ENCODE measurements at places on chromosomes 16 and 17.

DNA sequence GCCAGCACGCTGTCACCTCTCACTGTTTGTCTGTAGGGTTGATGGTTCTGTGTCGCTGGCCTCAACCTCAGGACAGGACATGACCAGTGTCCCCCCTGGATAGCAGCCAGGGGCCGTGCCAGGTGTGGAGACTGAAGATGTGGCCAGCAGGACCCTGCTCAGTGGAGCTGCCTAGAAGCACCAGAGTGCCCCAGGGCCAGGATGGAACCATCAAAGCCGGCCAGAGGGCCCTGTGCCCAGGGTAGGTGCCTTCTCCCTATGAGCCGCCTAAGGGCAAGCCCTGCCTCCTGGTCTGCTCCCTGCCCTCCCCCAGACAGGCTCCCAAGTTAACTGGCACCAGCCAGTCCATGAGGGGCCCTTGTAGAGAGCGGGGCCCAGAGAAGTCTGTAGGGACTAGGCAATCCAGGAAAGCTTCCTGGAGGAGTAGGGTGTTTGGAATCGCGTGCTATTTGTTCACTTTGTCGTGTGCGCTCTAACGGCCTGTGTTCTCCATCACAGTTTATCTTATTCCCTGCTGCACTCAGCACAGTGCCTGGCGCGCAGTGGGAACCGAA is 546 bp upstream of the NDUFB10 start:
- DNase-seq: no peak

GRCh38 chr17:42608305-42609181 is 631 bp downstream of the RETREG3 start:
- DNase-seq: no peak

DNA sequence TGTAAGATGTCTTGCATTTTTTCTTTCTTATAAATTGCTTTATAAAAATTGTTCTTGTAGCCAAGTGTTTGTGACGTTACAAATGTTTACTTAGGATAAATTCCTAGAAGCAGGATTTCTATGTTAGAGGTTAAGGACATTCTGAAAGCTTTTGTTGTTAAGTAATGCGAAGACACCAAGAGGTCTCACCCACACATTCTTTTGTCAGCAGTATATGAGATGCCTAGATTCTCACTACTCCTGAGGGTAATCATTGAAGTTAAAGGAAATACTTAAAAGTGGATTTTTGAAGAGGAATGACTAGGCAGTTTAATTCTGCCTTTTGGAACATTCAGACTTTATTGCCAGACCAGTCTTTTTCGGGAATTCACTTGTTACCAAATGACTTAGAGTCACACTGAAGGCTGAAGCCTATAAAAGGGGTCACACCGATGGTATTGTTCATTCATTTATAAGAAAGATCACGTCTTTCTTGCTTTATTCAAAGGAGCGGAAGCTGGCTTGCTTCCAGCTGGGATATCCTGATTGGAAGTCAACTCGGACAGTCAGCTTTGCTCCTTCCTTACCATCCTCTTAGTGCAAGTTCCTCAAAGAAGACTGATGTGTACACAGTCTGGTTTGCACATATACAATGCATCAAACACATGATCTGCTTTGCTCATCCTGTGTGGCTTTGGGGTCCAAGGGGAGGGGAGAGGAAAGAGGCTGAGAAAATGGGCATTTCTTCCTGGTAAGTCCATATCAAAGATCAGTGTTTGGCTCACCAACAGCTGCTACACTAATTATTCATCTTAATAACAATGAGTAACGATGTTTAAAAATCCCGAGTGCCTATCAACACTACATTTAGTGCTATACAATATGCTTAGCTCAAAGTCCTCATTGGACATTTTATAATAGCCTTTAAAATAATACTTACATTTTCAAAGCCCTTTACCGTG is 160.0 kb downstream of the MAP2K6 start:
- no peak for DNase-seq

DNA sequence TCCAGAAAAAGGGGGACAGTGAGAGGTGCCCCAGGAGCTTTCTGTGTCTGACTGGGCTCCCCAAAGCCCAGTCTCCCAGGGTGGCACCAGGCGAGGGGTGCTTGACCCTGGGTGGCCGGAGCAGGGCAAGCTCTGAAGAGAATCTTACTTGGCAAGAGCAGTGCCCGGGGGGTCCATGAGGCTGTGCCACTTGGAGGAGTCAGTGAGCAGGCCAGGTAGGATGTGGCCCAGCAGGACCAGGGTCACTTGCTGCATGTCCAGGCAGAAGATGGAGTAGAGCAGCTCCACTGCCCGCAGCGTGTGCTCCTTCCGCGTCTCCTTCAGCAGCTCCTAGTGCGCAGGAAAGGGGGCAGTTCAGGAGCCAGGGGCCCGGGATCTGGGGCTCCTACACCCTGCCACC is 7.3 kb downstream of the CSF3 start:
- DNase-seq: no peak

DNA sequence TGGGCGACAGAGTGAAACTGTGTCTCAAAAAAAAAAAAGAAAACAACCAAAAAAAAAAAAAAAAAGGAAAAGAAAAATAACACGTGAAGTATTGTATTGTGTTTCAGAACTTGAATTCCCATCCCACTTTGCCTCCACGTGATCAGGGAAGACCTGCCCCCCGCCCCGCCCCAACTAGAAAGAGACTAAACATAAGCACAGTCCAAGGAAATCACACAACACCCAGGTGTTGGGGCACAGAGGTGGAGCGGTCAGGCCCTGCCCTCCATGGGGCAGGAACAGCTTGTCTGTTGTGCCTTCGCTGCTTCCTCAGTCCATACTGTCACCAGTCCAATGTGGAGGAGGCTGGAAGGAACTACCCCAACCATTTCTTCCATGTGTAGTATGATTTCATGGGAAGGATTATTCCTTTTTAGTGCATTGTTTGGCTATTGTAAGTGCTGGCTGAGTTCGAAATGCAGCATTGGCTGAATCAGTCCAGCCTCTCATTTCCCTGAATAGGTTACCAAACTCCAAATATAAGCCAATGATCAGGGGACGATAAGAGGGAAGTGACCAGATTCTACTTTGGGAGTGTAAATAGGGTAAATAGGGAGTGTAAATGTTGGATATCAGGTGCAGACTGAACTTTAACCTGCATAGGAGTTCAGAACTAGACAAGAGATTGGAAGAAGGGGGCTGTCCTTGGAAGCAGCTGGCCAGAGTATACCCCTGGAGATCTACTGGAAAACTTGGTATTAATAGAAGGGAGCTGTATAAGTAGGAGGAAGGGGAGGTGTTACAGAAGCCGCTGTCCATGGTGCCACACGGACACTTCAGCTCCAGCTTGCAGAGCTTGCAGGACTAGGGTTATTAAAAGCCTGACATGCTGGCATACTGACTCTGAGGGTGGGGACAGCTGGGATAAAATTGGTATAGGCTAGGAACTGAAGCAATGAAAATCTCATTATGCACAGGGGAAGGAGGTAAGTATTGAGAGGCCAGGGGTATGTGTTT is 50.7 kb downstream of the TANGO6 start:
- DNase-seq: no peak

DNA sequence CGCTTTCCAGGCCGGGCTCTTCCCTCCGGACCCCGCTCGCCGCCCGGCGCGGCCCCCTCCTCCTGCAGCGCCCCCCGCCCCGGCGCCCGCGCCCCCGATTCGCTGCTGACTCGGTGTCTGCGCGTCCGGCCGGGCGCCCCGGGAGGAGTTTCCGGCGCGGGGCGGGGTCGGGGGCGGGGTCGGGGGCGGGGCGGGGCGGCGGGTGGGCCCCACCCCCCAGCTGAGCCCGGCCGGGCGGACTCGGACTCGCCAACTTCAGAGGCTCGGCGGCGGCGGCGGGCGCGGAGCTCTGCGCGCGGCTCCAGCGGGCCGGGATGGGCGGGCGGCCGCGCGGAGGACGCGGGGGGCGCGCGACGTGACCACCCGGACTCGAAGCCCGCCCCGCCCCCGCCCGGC is at the start of gene METRNL:
TSS of gene METRNL (plus strand) at position 258 of the 396 bp plus-strand sequence. CDS start 207 bp downstream, outside the sequence.
- no peak for DNase-seq

DNA sequence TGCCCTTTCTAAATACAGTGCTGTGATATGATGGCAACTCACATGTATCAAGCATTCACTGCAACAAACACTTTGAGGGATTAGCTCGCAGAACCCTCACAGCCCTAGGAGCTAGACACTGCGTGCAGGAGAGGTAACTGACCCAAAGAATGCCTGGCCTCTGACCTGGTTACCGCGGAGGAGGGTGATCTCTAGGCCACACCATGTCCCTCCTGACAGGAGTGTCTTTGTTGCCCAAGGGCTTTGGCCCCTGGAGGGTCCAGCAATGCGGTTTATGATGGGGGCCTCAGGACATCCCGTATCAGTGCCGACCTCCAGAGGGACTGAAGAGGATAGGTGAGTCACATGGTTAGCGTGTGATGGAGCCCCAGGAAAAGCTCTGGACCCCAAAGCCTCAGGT is 130.6 kb downstream of the MGAT5B start:
- no peak for DNase-seq

- DNase-seq: no peak
Observed at GRCh38 chr16:86384263-86384649, 126.1 kb upstream of the FOXF1 start.

DNA sequence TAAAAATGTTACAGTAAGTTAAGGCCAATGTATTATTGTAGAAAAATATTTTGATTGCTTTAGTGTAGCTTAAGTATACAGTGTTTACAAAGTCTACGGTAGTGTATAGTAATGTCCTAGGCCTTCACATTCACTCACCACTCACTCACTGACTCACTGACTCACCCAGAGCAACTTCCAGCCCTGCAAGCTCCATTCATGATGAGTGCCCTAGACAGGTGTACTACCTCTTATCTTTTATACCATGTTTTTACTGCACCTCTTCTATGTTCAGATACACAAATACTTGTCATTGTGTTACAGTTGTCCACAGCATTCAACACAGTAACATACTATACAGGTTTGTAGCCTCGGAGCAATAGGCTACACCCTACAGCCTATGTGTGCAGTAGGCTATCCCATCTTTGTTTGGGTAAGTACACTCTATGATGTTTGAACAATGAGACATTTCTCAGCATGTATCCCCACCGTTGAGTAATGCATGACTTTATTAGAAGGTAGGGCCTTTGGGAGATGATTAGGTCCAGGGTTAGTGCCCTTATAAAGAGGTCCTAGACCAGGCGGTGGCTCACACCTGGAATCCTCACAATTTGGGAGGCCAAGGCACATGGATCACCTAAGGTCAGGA is 117.8 kb downstream of the SLC39A11 start:
- no peak for DNase-seq

DNA sequence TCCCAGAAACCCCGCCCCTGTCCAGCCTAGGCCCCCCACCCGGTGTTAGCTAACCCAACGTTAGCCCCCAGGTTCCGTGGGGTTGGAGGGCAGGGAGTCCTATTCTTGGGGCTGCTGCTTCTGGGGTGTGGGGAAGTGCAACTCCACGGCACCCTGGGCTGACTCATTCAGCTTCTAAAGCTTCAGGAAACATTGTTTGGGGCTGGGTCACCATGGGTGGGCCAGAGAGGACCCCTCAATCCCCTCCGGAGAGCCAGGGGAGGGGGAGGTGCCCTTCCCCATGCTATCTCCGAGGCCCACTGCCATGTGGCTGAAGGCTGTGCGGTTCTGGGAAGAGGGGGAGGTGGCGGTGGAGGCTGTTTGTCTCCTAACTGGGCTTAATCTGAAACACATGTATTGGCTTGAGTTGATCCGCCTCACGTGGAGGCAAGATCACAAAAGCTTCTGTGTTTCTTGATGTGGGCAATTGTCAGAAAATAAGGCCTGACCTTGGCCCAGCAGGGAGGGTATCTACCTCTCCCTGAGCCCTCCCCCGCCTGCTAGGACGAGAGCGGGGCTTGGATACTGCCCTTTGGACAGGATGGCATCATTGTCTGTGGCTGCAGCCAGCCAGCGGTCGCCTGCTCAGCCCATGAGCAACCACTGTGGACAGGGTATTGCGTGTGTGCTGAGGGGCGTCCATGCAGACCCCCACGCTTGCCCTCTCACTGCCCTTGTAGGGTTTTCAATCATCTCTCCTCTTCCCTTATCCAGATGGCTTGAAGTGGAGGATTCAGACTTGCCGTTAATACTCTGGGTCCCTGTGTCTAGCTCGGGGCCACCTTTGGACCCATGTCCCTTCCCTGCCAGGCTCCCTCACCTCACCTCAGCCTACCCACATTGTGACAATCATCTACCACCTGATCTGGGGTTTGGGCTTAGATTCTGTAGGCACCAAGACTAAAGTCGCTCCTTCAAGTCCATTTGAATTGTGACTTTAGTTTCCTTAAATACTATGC is 1.3 kb downstream of the SERPINF1 start:
- no peak for DNase-seq

GRCh38 chr16:50040018-50040417 is 15.0 kb downstream of the CNEP1R1 start:
- no peak for DNase-seq

DNA sequence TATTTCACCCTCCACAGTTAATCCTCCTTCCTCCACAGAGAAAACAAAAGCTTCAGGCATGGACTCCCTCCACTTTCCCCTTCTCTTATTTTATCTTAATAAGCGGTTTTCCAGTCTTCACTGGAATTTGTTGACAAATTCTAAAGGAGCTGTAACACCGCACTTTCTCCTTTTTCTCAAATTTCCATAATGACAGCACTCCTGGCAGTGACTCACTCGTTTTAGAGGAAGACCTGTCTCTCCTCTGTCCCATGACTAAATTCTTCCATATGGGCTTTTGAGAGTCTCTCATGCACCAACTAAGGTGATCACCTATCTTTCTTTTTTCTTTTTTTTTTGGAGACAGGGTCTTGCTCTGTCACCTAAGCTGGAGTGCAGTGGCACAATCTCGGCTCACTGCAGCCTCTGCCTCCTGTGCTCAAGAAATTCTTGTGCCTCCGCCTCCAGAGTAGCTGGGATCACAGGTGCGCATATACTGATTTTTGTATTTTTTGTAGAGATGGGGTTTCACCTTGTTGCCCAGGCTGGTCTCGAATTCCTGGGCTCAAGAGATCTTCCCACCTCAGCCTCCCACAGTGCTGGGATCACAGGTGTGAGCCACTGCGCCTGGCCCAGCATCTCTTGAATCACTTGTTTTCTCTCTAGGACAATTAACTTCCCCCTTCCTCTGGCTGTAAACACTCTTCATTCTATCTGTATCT is 7.7 kb downstream of the ITGAM start:
- DNase-seq: no peak

- no peak for DNase-seq
Observed at GRCh38 chr17:42009170-42009569, 8.1 kb downstream of the DNAJC7 start.

GRCh38 chr17:72022328-72023275 is 98.2 kb upstream of the SOX9 start:
- no peak for DNase-seq

GRCh38 chr17:77161953-77162352 is 21.2 kb downstream of the SEC14L1 start:
- DNase-seq: no peak

DNA sequence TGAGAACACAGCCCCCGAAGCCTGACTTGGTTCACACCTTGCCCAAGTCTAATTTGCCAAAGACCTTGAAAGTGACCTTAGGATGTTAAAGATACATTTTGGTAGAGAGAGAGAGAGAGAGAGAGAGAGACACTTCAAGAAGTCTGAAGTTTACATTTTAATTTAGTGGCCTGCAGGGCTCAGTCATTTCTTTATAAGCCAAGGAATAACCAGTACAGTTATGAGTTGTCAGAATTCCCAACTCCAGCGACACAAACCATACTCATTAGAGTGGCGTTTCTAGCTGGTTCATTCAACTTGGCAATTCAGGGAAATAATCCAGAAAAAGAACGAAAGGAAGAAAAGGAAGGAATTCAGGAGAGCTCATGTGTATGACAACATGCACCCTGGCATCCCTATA is 204.1 kb downstream of the CCDC182 start:
- DNase-seq: no peak
